Endothelial cell of umbilical vein (primary cell): ENCODE measurements at places on chromosomes 2 and 18. TPM values are rescaled to one million over a fixed set of nuclear protein-coding genes. Genes with fewer than 3 reads are reported as not detected.

DNA sequence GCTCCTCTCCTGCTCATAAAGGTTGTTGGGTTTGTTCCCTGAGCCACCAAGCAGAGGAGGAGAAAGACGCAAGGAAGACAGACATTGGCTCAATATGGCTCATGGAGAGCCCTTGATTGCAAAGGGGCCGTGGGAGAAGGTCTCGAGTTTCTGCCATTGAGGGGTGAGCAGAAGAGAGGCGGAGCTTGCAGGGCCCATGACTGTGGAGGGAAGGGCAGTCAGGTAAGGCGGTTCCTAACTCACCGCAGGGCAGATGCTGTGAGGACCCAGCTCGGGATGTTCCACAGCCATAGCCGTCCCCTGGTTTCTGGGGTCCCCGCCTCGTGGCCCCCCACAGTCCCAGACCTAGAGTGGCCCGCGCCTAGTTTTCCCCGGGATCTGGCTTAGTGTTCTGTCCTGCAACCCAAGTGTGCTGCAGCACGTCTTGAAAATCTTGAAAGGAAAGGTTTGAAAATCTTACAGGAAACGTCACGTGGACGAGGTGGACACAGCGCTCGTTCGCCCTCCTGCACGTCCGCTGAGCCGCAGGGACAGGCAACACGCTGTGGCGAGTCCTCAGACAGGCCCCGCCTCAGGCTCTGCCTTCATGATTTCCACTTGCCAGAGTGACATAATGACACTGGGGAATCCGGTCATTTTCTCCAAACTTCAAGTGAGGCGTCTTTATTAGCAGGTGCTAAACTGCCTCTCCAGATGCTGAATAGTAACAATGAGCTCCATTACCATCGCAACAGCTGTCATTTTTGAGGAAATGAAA lies 105.5 kb upstream of the HDAC4 start:
- no peak overlapping the region for H3K4me3 ChIP-seq
- H3K4me1 ChIP-seq = no peaks in the 10 kb centered on the region
- H3K27ac ChIP-seq = no peak overlapping the region
- DNase-seq = no peak
- no peaks in the 10 kb centered on the region for H3K27me3 ChIP-seq

GRCh38 chr2:84846741-84847142 lies 34.1 kb downstream of the TRABD2A start:
- H3K4me1 ChIP-seq = no peaks in the 10 kb centered on the region
- H3K27ac ChIP-seq = no peak overlapping the region
- no peak overlapping the region for H3K4me3 ChIP-seq
- H3K36me3 ChIP-seq = no peaks in the 10 kb centered on the region

DNA sequence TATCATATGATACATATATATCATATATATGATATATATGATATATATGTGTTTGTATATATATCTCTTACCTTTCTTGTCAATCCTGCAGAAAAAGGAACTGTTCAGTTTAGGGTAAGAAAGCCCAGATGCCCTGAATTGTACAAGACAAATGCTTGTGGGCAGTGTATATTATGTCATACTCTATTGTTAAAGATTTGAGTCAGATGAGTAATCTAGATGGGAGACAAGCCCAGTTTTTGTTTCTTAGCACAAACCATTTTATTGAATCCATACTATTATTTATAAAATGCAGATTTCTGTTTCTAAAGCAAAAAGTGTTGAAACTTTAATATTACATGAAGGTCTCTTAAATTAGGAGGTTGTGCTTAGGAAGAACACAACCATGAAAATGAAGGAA lies 90.6 kb downstream of the VRK2 start:
- DNase-seq = peak; percentile 85
- H3K27ac ChIP-seq = peak overlapping the region; percentile 48
- H3K4me1 ChIP-seq = peaks cover 16% of the 10 kb centered on the region
- H3K27me3 ChIP-seq = no peaks in the 10 kb centered on the region
- H3K4me3 ChIP-seq = no peak overlapping the region
- peaks cover 4% of the 10 kb centered on the region for H3K36me3 ChIP-seq

SNORC gene
- 2.6 and 4.0 TPM in 2 replicates for total RNA-seq

GRHL1 gene
- total RNA-seq = 0.85 and 1.1 TPM in 2 replicates
